ENCODE measurements at places on chromosomes 6 and 20.

GRCh38 chr6:16196260-16196983, 42.0 kb upstream of the GMPR start:
- DNase-seq: no peak

DNA sequence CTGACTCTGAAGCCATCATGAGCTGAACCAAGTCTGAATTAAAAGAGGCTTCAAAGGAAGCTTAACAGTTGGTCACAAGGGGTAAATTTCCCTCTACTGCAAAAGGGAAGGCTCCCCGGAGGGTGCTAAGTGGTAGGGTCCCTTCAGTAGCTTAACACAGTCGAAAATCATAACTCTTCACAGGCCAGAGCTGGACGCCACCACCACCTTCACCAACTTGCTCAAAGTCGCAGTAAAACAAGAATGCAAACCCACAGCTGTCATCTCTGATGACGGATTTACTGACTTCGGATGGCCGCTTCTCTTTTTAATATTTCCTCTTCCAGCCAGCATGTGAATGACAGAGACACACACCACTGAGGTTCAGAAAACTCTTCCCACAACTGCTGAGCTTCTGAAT, 144.7 kb upstream of the FBXL4 start:
- DNase-seq: no peak

GRCh38 chr6:28542440-28543296, 17.0 kb downstream of the GPX5 start:
- peak; percentile 91 for DNase-seq

DNA sequence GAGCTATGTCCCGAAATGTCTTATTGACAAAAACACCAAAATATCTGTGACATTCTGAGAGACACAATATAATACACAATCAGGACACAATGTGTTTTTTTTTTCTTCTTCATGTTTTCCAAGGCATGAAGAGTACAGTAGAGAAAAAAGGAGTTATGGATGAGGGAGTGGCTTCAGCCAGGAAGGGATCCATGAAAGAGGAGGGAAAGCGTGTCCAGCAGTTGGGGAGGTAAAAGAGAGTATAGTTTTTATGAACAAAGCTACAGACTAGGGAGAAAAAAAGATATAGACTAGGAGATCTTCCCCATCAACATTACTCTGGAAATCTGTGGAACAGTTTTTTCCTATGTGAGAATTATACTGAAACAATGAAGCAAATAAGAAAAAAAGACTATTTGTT, 38.9 kb upstream of the PRIM2 start:
- no peak for DNase-seq

GRCh38 chr6:132298344-132298949, 102.8 kb downstream of the MOXD1 start:
- DNase-seq: peak; percentile 23

DNA sequence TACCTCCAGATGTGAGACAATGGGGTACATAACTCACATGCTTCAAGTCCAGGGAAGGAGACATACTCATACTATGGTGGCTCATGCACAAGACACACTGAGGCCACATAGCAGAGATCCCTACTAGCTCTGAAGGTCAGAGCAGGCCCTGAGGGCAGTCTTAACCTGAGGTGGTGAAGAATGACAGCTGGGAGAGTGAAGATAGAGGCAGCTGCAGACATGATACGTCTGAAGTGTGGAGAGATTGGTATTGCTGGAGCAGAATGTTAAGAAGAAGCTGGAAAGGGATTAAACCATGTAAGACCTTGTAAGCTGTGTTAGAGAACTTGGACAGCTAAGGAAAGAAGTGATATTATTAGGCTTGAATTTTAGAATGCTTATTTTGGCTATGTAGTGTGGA, 32.9 kb downstream of the PGM3 start:
- DNase-seq: no peak

DNA sequence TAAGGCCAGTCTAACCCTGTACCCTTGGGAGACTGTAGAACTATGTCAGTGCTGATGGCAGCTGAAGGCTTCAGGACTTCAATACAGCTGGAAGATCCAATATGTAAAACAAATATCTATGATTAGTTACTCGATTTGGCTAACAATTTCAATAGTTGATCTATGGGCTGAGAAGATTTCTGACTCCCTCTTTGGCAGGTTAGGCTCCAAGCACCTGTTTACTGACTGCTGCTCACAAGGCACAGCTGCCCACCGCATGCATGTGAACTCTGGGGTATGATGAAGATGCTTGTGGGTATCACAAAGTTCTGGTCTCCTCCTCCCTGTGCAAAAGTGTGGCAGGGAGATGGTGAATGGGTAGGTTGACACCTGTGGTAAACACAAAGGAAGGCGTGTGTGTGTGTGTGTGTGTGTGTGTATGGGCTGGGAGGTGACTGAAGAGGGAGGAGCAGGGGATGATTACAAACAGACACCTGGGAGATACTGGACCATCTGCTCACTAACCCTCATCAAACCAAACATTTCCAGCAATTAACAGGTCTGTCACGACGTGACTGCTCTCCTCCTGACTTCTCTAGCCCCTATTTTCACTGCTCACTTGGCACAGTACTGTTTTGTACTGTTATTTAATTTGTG, 18.1 kb downstream of the ELMO2 start:
- DNase-seq: no peak

- peak; percentile 62 for DNase-seq
Measured at GRCh38 chr6:136317021-136317694, 27.5 kb upstream of the BCLAF1 start.

- DNase-seq: no peak
Measured at GRCh38 chr20:58585753-58586540, 65.1 kb upstream of the STX16 start.

- DNase-seq: no peak
Measured at GRCh38 chr20:46229478-46230105, 78.7 kb downstream of the CDH22 start.

DNA sequence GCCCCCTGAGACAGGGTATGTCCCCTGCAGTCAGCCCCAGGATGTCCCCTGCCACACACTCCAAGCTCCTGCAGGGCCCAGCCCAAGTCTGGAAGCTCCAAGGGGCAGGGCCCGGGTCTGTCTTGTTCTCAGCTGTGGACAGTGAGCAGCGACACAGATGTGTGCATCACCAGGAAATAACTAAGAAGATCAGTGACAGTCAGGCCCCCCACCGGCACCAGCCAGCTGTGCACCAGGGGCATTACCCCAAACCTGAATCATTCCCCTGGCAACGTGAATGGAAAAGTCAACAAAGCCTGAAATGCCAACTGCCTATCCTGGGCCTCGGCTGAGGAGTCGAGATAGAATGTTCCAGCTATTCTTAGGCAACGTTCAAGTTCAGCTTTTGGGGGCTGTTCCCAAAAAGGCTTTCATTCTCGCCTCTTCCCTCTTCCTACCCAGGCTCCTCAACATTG, 105.0 kb downstream of the PREX1 start:
- DNase-seq: peak; percentile 68

DNA sequence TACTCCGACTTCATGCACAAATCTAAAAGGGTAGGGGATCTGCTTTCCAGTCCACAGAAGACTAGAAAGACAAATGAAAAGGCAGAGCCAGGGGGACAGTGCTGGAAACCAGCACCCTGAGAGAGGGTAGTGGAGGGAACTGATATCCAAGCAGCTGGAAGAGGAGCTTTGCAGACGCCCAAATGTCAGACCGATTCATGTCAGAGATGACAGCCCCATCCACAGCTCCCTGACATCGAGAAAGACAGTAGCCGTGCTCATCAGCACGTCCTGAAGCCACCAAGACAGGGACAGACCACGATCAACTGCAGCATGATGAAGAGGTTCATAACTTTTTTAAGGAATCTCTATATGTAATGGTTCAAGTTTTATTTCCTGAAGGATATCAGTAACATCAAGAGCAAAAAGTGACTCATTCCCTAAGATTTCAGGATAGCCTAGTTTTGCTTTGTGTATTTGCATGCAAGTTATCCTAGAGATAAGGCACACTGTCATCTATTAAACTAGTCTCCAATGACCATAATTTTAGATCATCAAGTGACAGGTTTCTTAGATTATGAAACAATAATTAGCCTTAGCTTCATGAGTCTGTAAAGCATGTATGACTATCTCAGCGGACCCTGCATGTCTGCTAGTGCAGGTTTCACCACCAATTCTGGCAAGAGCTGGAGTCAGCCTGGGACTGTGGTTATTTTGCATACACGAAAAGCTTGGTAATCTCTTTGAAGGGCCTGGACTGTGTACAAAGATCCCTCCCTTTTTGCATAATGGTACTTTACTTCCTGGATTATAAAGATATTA, 43.0 kb downstream of the PRDM1 start:
- no peak for DNase-seq

- DNase-seq: no peak
Measured at GRCh38 chr20:8372824-8373380, 240.8 kb downstream of the PLCB1 start.

GRCh38 chr6:27177485-27178406, 69.8 kb upstream of the PRSS16 start:
- DNase-seq: peak; percentile 79

- DNase-seq: peak; percentile 22
Measured at GRCh38 chr20:33415948-33416347, 14.6 kb upstream of the CDK5RAP1 start.

DNA sequence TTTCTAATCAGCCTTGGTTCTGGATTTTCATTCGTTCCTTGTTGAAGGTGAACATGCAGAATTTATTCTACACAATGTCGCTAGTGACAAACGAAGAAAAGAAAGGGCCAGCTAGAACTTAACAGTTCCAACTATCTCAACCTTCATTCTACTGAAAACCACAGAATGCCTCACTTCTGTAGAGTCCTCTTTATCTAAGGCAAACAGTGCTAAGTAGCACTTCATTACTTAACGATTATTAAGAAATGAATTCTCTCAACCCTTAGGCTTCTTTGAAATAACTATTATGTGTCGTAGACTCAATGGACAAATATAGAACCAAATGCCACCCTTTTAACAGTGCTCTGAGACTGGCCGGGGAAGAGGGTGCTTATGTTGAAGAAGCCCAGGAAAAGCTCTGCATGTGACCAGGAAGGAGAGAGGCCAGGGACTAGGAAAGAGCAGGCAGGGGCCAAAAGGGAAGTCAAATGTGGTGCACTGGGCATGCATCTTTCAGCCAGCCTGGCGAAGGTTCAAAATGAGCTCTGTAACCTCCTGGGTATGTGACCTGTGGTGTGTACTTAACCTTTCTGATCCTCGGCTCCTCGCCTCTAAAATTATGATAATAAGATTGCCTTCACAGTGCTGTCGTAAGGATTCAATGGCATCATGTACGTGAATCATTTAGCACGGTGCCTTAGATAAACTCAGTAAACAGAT, 55.4 kb upstream of the BMP2 start:
- no peak for DNase-seq

DNA sequence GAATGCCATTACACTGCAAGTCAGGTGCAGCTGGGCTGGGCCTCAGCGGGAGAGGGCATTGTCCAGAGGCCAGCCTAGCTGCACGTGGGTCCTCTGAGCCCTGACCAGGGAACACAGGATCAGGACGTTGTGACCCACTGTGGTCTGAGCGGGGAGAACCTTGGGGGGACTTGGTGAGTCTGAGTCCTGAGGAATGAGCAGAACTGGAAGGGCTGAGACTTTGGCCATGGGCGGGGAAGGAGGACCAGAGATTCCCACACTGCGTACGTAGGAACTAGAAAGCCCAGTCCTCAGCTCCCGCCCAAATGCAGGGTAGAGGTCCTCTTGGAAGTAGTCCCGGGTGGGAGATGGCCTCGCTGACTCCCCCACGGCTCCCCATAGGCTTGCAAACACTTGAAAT, 42.5 kb downstream of the GABRR2 start:
- DNase-seq: no peak

DNA sequence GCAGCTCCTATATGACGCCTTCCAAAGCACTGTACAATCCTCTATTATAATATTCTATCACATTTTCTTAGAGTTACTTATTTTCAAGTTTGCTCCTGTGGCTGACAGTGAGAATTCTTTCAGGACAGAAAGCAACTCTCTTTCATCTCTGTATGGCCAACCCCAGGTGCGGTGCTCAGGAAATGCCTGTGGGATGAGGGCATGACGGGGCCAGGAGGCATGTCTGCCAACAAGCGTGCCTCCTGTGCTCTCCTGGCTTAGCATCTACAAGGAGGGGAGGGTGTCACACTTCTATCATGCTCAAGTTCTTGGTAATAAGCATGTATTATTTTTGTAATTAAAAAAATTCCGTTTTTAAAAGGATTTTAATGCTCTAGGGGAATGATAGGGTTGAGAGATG, 11.4 kb downstream of the MRPL14 start:
- DNase-seq: no peak

- DNase-seq: no peak
Measured at GRCh38 chr20:48758206-48758820, 69.5 kb downstream of the PREX1 start.

DNA sequence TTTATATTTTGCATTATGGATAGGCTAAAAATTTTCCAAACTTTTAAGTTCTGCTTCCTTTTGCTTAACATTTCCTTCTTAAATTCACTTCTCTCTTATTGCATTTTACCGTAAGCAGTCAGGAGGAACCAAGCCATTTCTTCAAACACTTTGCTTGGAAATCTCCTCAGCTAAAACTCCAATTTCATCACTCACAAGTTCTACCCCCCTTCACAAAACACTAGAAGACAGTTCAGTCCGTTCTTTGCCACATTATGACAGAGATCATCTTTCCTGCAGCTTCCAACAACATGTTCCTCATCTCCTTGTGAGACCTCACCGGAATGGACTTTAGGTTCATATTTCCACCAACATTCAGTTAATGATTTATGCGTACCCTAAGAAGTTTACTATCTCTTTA, 79.2 kb upstream of the LY86 start:
- DNase-seq: no peak

DNA sequence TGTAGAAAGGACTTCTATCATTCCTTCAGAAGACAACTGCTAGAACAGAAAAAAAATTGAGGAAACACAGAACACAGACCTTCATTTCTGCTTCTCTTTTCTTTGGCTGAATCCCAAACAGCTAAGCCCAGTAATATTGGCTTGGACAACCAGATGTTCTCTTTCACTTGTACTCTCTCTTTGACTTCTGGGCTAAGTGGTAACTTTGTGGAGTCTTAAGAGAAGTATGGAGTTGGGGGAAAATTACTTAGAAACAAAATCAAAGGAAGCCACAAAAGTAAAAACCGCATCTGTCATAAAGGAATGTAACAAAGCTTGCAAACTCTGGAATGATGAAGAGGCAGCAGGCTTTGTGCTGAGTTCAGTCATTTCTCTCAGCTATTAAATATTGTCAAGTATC, 587.5 kb downstream of the CBLN4 start:
- no peak for DNase-seq

DNA sequence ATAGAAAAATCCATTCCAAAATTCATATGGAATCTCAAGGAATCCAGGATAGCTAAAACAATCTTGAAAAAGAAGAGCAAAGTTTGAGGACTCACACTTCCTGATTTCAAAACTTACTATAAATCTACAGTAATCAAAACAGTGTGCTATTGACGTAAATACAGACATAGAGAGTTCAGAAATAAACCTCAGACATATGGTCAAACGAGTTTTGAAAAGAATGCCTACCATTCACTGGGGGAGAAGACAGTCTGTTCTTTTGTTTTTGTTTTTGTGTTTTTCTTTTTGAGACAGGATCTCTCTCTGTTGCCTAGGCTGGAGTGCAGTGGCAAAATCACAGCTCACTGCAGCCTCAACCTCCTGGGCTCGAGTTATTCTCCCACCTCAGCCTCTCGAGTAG, 25.3 kb upstream of the PROKR2 start:
- DNase-seq: no peak

GRCh38 chr6:38151580-38152500, 332.3 kb downstream of the ZFAND3 start:
- no peak for DNase-seq

GRCh38 chr6:14965424-14966075, 280.3 kb upstream of the JARID2 start:
- no peak for DNase-seq

- no peak for DNase-seq
Measured at GRCh38 chr6:39818695-39819094, 26.5 kb downstream of the DAAM2 start.

All from SHP77 (cell line).